ENCODE measurements at places on chromosomes 7 and 10. TPM values are rescaled to one million over a fixed set of nuclear protein-coding genes. Genes with fewer than 3 reads are reported as not detected.

DNA sequence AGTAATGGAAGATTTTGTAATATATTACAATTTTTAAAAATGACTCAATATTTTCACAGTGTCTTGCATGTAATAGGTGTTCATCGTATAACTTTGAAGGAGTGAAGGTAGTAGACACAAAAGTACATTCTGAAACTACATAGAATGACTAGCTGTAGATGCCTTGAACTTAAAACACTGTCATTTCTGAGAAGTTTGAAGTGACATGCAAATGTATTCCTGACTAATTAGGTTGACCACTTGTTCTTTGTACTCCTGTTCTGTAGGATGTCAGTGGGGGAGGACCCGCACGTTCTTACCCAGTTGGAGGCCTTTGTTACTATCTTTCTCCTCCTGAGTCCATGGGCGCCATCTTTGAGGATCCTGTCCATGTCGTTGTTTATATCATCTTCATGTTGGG is 31.2 kb downstream of the SEC61A2 start:
- H3K36me3 ChIP-seq, result no peaks in the 10 kb centered on the region
- no peaks in the 10 kb centered on the region for H3K4me1 ChIP-seq
- no peak overlapping the region for H3K27ac ChIP-seq

DNA sequence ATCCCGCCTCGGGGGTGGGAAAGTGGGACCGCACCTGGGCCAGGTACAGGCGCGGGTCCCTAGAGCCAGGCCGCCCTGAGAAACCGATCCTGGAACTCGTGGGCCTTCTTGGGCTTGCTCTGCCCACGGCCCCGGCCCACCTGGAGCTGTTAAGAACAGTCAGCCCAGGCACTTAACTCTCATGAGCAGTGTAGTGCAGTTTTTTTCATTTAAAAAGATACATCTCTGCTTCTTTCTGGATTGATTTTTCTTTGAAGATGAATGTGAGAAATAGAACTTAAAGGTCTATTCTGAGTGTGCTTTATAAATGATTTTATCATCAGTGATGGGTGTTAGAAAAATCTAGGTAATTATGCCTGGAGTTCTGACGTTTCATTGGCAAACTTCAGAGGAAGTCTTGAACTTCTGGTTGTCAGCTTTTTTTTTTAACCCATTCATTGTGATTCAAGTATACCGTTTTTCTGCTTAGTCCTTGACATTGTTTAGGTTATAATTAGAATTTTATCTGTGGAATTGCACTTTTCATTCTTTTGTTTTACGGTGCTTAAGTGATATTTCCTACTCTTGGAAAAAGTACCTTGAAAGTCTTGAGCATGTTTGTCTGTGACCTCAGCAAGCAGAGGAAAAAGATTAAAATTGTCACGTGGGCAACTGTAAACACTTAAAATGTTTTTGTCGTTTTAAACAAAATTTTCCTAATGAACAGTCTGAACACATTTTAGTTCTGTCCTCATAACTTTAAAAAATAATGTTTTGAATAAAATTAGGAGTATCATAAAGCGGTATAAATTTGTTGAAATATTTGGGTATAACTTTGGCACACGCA is 906 bp downstream of the CDK1 start:
- no peak for DNase-seq
- H3K36me3 ChIP-seq, result no peaks in the 10 kb centered on the region
- peak overlapping the region; percentile 96 for H3K4me3 ChIP-seq
- H3K4me1 ChIP-seq, result peaks cover 4% of the 10 kb centered on the region
- peaks cover 1% of the 10 kb centered on the region for H3K27me3 ChIP-seq

GRCh38 chr10:62131724-62132123 is 136.9 kb downstream of the RTKN2 start:
- H3K27me3 ChIP-seq, result no peaks in the 10 kb centered on the region
- H3K4me1 ChIP-seq, result no peaks in the 10 kb centered on the region
- no peak overlapping the region for H3K4me3 ChIP-seq

GRCh38 chr7:146002431-146003078 is 114.0 kb upstream of the CNTNAP2 start:
- H3K4me1 ChIP-seq, result no peaks in the 10 kb centered on the region
- DNase-seq, result no peak
- H3K36me3 ChIP-seq, result no peaks in the 10 kb centered on the region
- H3K4me3 ChIP-seq, result no peak overlapping the region

DNA sequence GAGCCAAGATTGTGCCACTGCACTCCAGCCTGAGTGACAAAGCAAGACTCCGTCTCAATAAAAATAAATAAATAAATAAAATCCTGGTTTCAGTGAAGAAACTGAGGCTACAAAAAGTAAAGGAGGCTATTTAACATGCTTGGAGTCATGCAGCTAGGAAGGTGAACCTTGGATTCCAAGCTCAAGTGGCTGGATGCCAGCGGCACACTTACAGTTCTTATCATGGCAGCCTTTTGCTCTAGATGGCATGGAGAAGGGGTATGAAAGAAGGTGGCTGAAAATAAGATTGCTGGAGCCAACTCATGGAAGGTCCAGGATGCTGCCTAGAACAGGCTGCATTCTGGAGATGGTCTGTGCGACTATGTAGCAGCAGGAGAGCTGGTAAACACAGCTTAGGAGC is 170.0 kb downstream of the SLC25A13 start:
- H3K27ac ChIP-seq, result no peak overlapping the region
- DNase-seq, result no peak
- H3K36me3 ChIP-seq, result no peaks in the 10 kb centered on the region
- H3K27me3 ChIP-seq, result no peaks in the 10 kb centered on the region
- no peak overlapping the region for H3K4me3 ChIP-seq

GRCh38 chr10:60818134-60818770 is 40.0 kb downstream of the CDK1 start:
- DNase-seq, result no peak
- no peak overlapping the region for H3K27ac ChIP-seq
- no peaks in the 10 kb centered on the region for H3K27me3 ChIP-seq
- H3K4me3 ChIP-seq, result no peak overlapping the region
- H3K4me1 ChIP-seq, result no peaks in the 10 kb centered on the region
- H3K36me3 ChIP-seq, result no peaks in the 10 kb centered on the region

DNA sequence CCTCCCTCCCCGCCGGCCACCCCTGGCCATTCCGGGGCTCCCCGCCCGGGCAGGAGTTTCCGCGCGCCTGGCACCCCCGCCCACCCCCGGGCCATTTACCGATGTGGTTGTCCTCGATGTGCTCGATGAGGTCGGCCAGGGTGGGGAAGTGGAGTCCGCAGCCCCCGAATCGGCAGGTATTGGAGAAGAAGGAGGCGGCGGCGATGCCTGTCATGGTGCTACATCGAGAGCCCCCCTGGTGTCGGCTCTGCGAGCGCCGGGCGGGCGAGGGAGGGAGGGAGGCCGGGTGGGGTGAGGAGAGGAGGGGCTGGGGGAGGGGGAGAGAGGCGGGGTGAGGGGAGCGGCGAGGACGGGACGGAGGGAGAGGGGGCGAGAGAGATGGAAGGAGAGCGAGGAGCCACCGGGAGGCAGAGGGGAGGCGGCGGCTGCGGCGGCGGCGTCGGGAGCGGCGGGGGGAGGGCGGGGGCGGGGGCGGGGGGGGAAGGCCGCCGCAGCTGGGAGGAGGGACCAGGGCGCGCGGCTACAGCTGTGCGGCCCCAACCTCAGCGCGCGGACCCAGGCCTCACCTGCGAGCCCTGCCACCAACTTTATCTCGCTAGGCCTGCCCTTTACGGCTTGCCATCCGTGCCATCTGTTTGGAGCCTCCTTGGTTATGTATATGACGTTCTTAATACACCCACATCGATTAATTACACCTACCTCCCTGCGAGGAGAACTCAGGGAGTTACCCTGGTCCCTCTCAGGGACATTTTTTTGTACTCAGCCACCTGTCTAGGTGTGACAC is at the start of gene JAZF1:
Gene JAZF1, minus strand, starts transcription at position 432 of the 784 bp plus-strand sequence.
- peak within 1 kb of the TSS; percentile 74 for H3K27ac ChIP-seq
- H3K4me1 ChIP-seq, result peaks cover 5% of the 10 kb centered on the region
- peak; percentile 86 for DNase-seq
- H3K36me3 ChIP-seq, result no peaks in the 10 kb centered on the region
- peaks cover 8% of the 10 kb centered on the region for H3K27me3 ChIP-seq

GRCh38 chr10:113563306-113564088 is 10.6 kb downstream of the HABP2 start:
- DNase-seq, result peak; percentile 88
- no peak overlapping the region for H3K27ac ChIP-seq
- peaks cover 10% of the 10 kb centered on the region for H3K36me3 ChIP-seq
- H3K4me1 ChIP-seq, result no peaks in the 10 kb centered on the region
- H3K27me3 ChIP-seq, result peaks cover 9% of the 10 kb centered on the region

- peaks cover 3% of the 10 kb centered on the region for H3K27me3 ChIP-seq
- H3K4me3 ChIP-seq, result no peak overlapping the region
- no peak for DNase-seq
- H3K36me3 ChIP-seq, result no peaks in the 10 kb centered on the region
- H3K27ac ChIP-seq, result no peak overlapping the region
- H3K4me1 ChIP-seq, result peaks cover 6% of the 10 kb centered on the region
These were observed 51.4 kb upstream of the SMNDC1 start for GRCh38 chr10:110355922-110356627.

DNA sequence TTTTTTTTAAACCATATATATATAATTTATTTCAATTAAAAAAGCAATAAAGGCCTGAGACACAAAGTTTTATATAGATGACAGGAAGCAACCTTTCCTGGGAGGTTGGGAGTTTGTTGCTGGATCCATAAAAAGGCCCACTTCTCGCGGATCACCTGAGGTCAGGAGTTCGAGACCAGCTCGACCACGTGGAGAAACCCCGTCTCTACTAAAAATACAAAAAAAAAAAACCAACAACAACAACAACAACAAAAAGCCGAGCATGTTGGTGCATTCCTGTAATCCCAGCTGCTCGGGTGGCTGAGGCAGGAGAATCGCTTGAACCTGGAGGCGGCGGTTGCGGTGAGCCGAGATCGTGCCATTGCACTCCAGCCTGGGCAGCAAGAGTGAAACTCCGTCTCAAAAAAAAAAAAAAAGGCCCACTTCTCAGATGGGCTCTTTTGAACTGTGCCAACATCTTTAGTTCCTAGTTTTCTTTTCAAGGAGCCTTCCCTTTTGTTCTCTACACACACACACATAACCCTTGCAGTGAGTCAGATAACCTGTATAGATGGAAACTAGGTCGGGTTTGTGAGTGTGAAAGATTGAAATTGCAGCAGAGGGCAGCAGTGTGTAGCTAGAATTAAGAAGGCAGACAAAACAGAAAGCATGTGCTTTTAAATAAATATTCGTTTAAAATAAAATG is 1.2 kb upstream of the SMNDC1 start:
- peaks cover 7% of the 10 kb centered on the region for H3K4me1 ChIP-seq
- H3K27ac ChIP-seq, result peak overlapping the region; percentile 66
- H3K4me3 ChIP-seq, result peak overlapping the region; percentile 87
- no peak for DNase-seq

GRCh38 chr7:29937132-29937531 is 52.5 kb downstream of the SCRN1 start:
- H3K36me3 ChIP-seq, result no peaks in the 10 kb centered on the region
- DNase-seq, result no peak
- peaks cover 2% of the 10 kb centered on the region for H3K27me3 ChIP-seq
- no peak overlapping the region for H3K27ac ChIP-seq
- H3K4me1 ChIP-seq, result no peaks in the 10 kb centered on the region
- no peak overlapping the region for H3K4me3 ChIP-seq

GRCh38 chr7:128172151-128172550 is 68.9 kb upstream of the LEP start:
- H3K27me3 ChIP-seq, result peaks cover 13% of the 10 kb centered on the region
- peaks cover 34% of the 10 kb centered on the region for H3K4me1 ChIP-seq
- H3K36me3 ChIP-seq, result no peaks in the 10 kb centered on the region
- H3K4me3 ChIP-seq, result no peak overlapping the region
- DNase-seq, result no peak

- peak; percentile 11 for DNase-seq
- no peak overlapping the region for H3K27ac ChIP-seq
- H3K36me3 ChIP-seq, result peaks cover 4% of the 10 kb centered on the region
- H3K4me1 ChIP-seq, result peaks cover 2% of the 10 kb centered on the region
- peaks cover 5% of the 10 kb centered on the region for H3K27me3 ChIP-seq
These were observed 231.5 kb downstream of the ELFN1 start for GRCh38 chr7:1901431-1902210.

DNA sequence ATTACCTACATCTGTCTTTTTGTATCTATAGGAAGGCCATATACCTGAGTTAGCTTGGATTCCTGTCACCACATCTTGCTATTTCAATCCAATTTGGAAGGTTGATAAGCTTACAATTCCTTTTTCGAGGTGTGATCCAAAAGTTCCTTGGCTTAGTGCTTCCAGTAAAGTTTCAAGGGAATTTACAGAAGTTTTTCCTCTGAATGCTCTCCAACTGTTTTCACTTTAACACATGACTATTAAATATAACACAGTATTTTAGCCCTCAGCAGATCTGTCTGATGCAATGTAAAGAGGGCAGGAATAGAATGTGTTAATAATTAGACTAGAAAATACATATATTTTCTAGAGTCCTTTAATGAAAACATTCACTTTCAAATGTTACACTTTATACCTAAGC is 171.4 kb downstream of the DKK1 start:
- no peak overlapping the region for H3K4me3 ChIP-seq
- DNase-seq, result no peak
- H3K27ac ChIP-seq, result no peak overlapping the region
- no peaks in the 10 kb centered on the region for H3K36me3 ChIP-seq
- H3K4me1 ChIP-seq, result no peaks in the 10 kb centered on the region

- no peak for DNase-seq
- no peaks in the 10 kb centered on the region for H3K36me3 ChIP-seq
- H3K4me3 ChIP-seq, result no peak overlapping the region
- peaks cover 5% of the 10 kb centered on the region for H3K27me3 ChIP-seq
- peaks cover 15% of the 10 kb centered on the region for H3K4me1 ChIP-seq
- no peak overlapping the region for H3K27ac ChIP-seq
These were observed 1.3 kb downstream of the VSIR start for GRCh38 chr10:71771821-71772617.

DNA sequence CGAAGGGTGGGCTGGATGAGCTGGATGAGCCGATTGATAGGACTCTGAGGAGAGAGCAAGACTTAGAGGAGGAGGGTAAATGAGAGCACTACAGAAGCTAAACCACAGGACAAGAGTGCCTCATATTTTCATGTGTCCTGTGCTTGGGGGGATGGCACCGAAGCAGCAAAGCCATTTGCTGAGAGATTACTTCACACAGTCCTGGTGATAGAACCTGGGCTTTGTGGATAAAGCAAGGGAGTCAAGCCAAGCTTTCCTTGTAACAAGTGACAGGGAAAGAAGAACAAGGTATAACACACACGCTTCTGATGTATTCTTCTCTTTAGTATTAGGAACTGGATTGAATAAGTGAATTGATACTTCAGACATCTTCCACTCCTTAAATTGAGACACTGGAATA is 253.7 kb downstream of the ANKRD7 start:
- H3K27ac ChIP-seq, result no peak overlapping the region
- no peaks in the 10 kb centered on the region for H3K27me3 ChIP-seq
- no peak overlapping the region for H3K4me3 ChIP-seq
- H3K4me1 ChIP-seq, result no peaks in the 10 kb centered on the region

- H3K27me3 ChIP-seq, result peaks cover 9% of the 10 kb centered on the region
- H3K36me3 ChIP-seq, result peaks cover 4% of the 10 kb centered on the region
- H3K27ac ChIP-seq, result no peak overlapping the region
- no peak overlapping the region for H3K4me3 ChIP-seq
These were observed 27.6 kb downstream of the POLL start for GRCh38 chr10:101560298-101561067.

GRCh38 chr10:86752311-86752710 is 4.1 kb upstream of the BMPR1A start:
- H3K27me3 ChIP-seq, result peaks cover 6% of the 10 kb centered on the region
- no peak for DNase-seq
- peaks cover 9% of the 10 kb centered on the region for H3K4me1 ChIP-seq
- no peaks in the 10 kb centered on the region for H3K36me3 ChIP-seq
- H3K27ac ChIP-seq, result no peak overlapping the region
- no peak overlapping the region for H3K4me3 ChIP-seq

GRCh38 chr10:28721318-28721951 is 44.1 kb downstream of the BAMBI start:
- H3K27ac ChIP-seq, result no peak overlapping the region
- peaks cover 5% of the 10 kb centered on the region for H3K27me3 ChIP-seq
- no peaks in the 10 kb centered on the region for H3K36me3 ChIP-seq
- peaks cover 3% of the 10 kb centered on the region for H3K4me1 ChIP-seq
- DNase-seq, result no peak

Gene AOAH
- not detected for total RNA-seq

Gene NOD1
- total RNA-seq, result 9.3 TPM

Gene PRPS1L1
- not detected for total RNA-seq

Gene TMEM26
- not detected for total RNA-seq

Data from glutamatergic neuron (in vitro differentiated cells).